T1000 (cell line): ENCODE measurements at places on chromosomes 2 and 18.

DNA sequence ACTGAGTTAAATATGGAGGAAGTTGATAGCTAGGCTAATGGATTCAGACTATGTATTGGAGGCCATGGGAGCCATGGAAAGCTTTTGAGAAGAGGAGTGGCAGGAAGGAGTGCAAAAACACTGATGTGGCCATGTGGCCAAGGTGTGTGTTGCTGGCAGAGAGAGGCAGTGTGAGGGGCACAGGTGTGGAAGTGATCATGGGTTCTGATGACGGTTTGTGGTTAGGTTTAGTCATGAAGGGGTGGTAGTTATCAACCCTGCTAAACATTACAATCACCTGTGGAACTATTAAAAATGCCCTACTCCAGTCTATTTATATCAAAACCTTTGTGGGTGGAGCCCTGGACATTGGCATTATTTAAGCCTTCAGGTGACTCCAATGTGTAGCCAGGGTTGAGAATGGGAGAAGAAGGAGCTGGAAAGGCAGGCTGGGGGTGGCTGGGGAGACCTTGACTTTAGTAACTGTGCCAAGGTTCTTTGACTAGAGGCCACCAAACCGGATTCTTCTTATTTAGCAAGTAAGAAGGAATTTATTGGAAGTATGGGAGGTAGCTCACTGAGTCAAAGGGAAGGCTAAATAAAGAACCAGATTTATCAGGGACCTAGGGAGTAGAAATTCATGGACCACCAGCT lies 13.5 kb downstream of the GPR39 start:
- DNase-seq = no peak

DNA sequence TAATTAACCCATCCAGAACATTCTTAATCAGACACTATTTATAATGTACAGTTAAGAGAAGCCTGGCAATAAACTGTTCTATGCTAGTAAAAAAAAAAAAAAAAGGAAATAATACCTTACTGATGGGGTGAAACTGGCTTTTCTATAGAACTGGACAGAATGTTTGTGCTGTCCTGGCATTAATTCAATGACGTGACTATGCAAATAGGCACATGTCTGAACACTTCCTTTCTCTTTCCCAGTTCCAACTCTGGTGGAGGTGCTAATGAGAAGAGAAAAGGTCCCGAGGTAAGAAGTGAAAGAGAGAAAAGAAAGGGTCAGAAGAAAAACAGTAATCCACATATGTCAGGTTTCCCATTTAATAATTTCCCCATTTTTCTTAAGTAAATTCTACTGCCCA lies 508.4 kb downstream of the ZEB2 start:
- DNase-seq = no peak

GRCh38 chr18:48803951-48804855 lies 146.6 kb downstream of the SMAD7 start:
- DNase-seq = no peak

DNA sequence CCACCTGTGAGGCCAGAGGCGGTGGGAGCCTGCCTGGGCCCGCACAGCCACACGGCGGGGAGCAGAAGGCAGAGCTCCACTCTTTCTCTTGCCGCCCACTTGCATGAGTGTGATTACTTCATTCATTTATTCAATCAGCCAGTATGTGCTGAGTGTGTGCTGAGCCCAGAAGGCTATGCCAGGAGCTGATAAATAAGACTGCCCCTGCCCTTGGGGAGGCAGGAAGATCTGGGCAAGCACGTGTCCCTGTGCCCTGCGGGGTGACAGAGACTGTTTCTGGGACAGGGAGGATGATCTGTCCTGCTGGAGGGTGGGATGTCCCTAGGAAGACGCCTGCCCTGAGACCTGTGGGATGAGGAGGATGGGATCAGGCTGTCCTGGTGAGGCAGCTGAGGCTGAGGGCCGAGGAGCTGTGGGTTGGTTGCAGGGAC lies 250.8 kb downstream of the DYSF start:
- DNase-seq = no peak

DNA sequence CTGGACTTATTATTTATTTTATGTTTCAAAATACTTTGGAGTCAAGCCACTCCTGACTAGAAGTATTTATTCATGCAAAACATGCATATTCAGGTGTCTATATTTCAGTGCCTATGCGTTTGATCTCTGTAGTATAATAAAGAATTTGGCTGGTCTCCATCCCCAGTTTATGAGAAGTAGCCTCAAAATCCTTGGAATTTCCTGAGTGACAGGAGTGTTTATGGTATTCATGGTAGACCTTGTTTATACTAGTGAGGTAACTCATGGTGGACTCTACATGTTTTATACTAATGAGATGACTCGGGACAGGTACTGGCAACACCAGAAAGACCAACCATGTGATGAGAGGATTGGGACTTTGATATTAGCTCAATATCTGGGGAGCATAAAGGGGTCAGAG lies 43.9 kb upstream of the CSRNP3 start:
- no peak for DNase-seq
